ENCODE measurements at places on chromosomes 1 and 21.

DNA sequence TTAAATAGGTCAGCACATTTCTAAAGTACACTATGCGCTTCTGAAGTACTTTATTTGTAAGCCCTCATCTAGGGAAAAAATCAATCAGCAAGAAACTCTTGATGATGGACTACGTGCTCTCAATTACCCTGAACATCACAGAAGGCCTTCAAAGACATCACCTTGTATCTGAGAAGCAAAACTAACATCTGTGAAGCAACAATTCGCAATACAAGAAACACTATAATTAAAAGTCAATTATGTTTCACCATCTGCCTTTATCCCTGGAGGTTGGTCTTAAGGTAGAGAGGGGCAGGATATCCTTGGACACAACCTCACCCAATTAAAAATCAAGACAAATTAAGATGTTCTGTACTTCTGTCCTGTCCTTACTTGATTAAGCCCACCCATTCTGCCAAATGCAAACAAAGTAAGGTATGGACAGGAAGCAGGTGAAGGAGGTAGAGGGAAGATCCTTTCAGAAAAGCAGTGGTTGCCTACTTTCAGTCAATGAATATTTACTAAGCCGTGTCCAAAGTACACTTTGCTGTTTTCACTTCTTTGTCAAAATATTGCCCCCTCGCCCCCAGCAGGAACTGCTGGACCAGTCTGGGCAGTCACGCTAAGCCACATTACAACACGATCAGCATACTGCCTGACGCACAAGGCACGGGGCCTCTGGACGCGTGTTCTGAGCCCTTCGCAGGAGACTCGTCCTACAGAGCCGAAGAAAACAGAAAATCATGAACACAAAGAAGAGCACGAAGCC lies 887 bp downstream of the SLC19A2 start:
- DNase-seq = no peak

DNA sequence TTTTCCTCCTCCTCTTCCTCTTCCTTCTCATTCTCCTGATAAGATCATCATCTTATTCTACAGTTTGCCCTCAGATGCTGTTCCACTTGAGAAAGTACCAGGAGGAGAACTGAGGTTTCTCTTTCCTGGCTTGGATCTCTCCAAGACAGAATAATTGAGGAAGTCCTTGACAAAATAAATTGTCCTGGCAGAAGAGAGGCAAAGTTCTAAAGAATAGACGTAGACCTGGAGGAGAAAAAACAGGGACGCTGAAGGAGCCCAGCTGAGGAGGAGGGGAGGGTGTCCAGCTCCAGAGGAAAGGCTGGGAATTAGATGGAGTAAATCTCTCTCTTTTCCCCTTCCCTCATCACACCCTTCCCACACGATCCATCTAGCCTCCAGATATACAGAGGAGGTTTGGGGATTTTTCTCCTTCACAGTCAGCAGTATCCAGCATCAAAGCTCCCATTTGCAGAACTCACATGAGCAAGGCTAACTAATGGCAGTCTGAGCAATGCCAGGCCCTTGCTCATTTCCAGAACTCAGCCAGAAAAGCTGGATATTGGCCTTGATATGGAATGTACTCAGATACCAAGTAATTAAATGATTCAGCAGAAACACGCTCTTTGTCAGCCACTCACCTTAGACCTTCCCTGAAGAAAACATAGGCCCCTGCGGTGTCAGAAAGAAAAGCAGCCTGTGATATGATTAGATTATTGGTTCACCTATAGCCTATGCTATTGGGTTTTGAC lies 5.1 kb upstream of the GNG12 start:
- DNase-seq = no peak

GRCh38 chr1:99548943-99549605 lies 96.8 kb upstream of the PALMD start:
- DNase-seq = no peak

DNA sequence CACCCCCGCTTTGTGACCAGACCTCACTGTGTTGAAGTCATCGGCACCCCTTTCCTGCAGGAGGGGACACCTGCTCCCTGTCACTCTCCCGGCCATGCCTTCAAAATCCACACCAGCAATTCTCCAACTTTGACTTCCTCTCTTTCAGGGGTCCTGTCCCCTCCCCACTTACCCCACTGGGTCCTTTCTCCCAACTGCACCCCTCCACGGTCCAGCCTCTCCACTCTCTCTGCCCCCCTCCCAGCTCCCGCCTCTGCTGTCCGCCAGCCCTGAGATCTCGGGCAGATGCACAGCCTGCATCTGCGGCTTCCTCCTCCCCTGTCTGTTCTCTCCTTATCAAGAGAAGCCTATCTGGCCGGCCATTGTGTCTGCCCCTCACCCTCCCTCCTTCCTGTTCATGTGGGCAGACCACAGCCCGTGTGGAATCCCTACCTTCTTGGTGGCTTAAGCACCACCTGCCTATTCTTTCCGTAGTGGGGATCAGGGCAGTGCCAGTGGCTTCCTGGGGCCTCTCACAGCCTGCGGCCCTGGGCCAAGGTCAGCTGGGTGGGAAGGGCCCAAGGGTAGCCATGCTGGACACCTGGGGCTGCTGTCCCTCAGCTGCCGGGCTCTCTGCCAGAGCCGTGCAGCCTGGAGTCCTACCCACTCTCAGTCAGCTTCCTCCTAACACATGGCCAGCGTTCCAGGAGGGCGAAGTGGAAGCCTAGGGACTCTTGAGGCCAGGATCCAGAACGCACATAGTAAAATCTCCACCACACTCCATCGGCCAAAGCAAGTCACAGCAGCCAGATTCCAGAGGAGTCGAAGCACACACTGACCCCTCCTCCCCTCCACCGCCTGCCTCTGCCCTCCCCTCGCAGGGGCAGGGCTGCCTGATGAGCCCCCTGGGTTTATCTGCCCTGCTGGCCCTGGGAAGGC lies 5.1 kb upstream of the HES4 start:
- no peak for DNase-seq

GRCh38 chr1:203299169-203299568 lies 6.2 kb upstream of the BTG2 start:
- no peak for DNase-seq

- no peak for DNase-seq
Observed at GRCh38 chr1:30894508-30894973, 14.0 kb downstream of the SDC3 start.
